Left renal cortex interstitium (tissue), 4 donors: ENCODE measurements at places on chromosomes 1 and 21.

- no peak for DNase-seq
Measured at GRCh38 chr1:199448646-199449045, 578.9 kb upstream of the NR5A2 start.

- no peak for DNase-seq
Measured at GRCh38 chr1:24442764-24443163, 27.2 kb downstream of the NIPAL3 start.

- no peak for DNase-seq
Measured at GRCh38 chr1:156750711-156751450, 594 bp downstream of the HDGF start.

DNA sequence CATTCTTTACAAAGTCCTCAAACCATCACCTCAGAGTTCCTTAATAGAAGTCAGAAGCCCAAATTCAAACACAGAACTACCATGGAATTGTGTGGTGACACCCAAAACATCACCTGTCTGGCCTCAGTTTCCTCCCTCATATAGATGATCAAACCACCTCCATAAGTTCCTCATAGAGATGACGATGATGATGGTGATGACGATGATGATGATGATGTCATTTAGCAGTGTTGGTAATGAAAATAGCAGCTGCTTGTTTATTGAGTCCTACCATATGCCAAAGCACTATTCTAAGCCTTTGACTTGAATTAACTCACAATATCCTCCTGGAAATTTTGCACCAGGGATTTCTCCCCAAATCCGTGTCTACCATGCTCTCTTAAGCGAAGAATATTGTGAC is 139.9 kb downstream of the PROX1 start:
- DNase-seq: no peak

DNA sequence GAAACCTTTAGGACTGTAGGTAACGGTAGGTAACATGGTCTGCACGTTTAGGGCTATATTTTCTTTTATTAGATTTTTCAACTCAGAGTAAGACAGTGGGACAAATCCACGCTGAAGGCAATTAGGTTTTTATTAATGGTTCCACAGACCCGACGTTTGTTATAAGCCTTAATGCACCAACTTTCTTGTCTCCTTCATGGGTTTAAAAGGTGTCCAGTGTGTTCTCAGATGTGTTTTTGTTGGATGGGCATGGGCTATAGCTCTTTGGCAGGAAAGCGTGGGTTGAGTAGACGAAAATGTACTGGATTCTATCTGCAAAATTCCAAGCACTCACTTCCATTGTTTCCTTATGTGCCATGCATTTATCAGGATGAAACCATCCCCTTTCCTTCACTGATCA is 88.0 kb upstream of the SIM2 start:
- no peak for DNase-seq

DNA sequence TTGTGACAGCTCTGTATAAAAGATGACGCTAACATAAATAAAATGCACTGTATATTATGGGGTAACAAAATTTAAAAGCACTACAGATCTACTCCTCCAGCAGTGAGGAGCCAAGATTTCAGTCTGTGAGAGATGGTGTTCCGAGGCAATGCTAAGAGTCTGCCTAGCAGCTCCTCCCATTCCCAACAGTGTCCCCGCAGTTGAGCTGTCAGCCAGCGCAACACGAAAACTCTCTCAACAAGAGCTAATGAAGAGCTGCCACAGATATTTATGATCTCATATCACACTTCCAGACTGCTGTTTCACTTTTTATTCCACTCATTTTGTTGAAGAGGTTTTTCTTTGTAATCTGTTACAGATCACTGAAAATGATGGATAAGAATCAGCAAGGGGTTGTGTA is 53.9 kb upstream of the ESRRG start:
- DNase-seq: no peak
